ENCODE measurements at places on chromosomes 4 and X. TPM values are rescaled to one million over a fixed set of nuclear protein-coding genes. Genes with fewer than 3 reads are reported as not detected.

GRCh38 chr4:172946503-172946902 lies 222.1 kb upstream of the GALNT7 start:
- H3K4me1 ChIP-seq, result no peaks in the 10 kb centered on the region
- no peaks in the 10 kb centered on the region for H3K27me3 ChIP-seq
- H3K36me3 ChIP-seq, result no peaks in the 10 kb centered on the region

GRCh38 chrX:103431316-103431715 lies 55.0 kb downstream of the BEX3 start:
- H3K27ac ChIP-seq, result no peak overlapping the region
- no peak for DNase-seq
- no peaks in the 10 kb centered on the region for H3K4me1 ChIP-seq

DNA sequence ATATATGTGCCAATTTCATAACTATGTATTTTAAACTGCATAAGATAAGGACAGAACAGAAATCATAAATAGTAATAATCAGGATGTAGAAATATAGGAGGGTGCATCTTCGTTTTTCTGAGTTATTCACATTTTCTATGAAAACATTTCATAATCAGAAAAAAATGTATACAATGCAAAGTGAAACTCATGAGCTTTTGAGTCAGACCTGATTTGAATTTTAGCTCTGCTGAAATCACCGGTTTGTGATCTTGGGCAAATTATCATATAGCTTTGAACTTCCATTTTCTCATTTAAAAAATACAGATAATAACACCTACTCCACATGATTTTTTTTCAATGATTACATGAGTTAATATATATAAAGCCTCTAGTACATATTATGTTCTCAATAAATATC lies 106.9 kb downstream of the KDR start:
- H3K27me3 ChIP-seq, result no peaks in the 10 kb centered on the region
- DNase-seq, result no peak
- no peak overlapping the region for H3K27ac ChIP-seq
- H3K4me3 ChIP-seq, result no peak overlapping the region
- H3K4me1 ChIP-seq, result no peaks in the 10 kb centered on the region

DNA sequence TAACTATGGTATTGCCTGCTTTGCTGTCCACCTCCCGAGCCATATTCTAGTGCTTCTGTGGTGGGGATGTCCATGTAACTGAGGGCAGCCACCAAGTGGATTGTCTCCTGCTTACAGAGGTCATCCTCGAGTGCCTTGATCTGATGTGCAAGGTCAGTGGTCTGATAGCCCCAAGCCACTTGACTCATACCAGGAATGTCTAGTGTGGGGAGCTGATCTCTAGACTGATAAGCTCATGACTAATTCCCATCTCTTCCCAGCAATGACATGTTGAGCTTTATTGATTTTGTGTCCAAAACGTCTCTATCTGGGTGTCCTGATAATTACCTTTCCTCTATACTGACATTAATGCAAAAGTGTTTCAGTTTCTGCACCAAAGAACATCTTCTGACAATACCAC lies 168.4 kb upstream of the WDR1 start:
- no peak for DNase-seq
- H3K4me3 ChIP-seq, result no peak overlapping the region
- no peaks in the 10 kb centered on the region for H3K27me3 ChIP-seq
- no peak overlapping the region for H3K27ac ChIP-seq

GRCh38 chrX:38669428-38669827 lies 108.1 kb downstream of the TSPAN7 start:
- DNase-seq, result no peak
- H3K27me3 ChIP-seq, result no peaks in the 10 kb centered on the region
- no peak overlapping the region for H3K27ac ChIP-seq
- no peaks in the 10 kb centered on the region for H3K4me1 ChIP-seq
- no peak overlapping the region for H3K4me3 ChIP-seq
- H3K36me3 ChIP-seq, result no peaks in the 10 kb centered on the region

- no peaks in the 10 kb centered on the region for H3K36me3 ChIP-seq
- no peak overlapping the region for H3K27ac ChIP-seq
- no peak for DNase-seq
Observed at GRCh38 chr4:124526769-124527168, 185.8 kb downstream of the ANKRD50 start.

RTL3 gene
- not detected for total RNA-seq

DNA sequence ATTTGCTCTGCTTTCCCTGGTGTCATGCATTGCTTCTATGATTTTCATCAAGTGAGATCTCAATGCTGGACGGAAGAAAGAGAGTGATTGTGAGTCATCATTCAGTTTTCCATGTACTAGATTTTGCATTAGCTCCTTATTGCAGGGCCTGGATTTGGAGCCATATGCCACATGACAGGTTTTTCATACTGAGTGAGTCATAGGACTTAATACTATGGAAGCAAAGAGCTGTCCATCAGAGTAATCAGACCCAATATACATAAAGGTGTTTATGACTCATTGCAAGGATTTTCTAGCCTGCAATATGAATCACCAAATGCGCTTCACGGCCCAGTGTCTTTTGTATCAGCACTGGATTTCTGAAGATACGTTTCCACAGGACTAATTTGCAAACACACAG lies 11.2 kb upstream of the TFDP3 start:
- no peak overlapping the region for H3K4me3 ChIP-seq
- DNase-seq, result no peak
- H3K27me3 ChIP-seq, result no peaks in the 10 kb centered on the region
- H3K36me3 ChIP-seq, result no peaks in the 10 kb centered on the region

GEMIN8 gene
- total RNA-seq, result 10.4 TPM

- H3K4me3 ChIP-seq, result no peak overlapping the region
- DNase-seq, result no peak
- no peaks in the 10 kb centered on the region for H3K4me1 ChIP-seq
- no peaks in the 10 kb centered on the region for H3K27me3 ChIP-seq
- no peaks in the 10 kb centered on the region for H3K36me3 ChIP-seq
Observed at GRCh38 chr4:175661437-175661836, 150.6 kb downstream of the GPM6A start.

DNA sequence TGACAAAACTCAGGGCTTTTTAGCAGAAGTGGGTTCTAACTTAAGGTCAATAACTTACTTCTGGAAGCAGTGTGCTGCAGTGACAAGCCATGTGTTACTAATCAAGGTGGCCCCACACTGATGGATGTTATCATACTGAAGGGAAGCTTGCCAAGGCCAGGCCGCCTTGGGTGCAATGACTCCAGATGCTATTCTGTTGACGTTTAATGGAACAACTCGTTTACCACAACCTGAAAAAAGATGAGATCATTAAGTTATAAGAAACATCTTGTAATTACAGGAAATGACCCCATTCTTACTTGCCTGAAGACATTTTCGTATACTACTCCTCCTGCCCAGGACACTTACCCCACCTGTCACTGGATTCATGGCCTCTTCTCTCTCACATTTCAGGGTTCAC lies 38.9 kb upstream of the TMPRSS11D start:
- H3K27ac ChIP-seq, result no peak overlapping the region
- H3K36me3 ChIP-seq, result no peaks in the 10 kb centered on the region
- no peak for DNase-seq
- H3K4me1 ChIP-seq, result no peaks in the 10 kb centered on the region
- no peak overlapping the region for H3K4me3 ChIP-seq
- H3K27me3 ChIP-seq, result no peaks in the 10 kb centered on the region

DNA sequence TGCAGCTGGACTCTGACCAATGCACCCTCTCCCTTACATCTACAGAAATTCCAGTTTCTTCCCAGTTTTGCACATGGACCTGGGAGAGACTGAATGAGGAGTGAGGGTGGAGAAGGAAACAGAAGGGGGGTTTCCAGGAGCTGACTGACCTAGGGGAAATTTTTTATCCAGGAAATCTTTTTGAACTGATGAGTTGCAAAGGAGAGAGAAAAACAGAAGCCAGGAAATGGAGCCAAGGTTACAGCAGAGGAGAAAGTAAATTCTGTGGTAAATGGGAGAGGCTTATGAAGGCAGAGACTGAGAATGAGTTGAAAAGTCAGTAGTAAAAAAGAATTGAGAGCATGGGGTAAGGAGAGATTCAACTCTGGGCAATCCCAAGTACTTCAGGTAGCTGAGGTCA lies 192.8 kb downstream of the SMIM20 start:
- no peaks in the 10 kb centered on the region for H3K4me1 ChIP-seq
- DNase-seq, result no peak
- no peak overlapping the region for H3K27ac ChIP-seq
- no peak overlapping the region for H3K4me3 ChIP-seq

PGAM4 gene
- total RNA-seq, result 1.2 TPM

DNA sequence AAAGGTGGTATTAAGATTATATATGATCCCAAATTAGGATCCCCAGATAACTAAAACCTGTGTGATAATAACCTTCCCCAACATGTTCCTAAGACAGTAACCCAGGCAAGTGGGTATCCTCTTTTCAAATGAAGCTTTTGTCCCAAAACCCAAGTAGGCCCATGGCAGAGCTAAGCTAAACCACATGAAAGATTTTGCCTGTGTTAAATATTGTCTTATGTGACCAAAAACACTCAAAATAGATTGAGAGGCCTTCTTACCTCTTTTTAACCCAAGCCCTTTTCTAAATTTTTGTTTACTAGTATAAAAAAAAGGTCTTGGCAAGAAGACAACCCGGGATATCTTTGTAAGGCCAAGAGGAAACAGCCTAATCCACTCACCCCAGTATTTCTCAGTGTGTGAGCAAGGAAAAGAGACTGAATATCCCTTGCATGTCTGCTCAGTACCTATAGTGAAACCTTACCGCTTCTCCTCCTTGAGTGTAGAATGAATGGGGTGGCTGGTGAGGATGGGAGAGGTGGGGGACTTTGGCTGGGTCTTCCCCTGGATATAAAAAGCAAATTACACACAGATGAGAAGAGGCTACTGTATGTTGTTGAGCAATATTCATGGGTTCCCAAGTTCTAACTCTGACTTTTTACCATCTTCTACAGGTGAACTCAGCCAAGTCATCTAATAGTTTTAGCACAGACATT lies 188.8 kb upstream of the BMP3 start:
- DNase-seq, result no peak
- H3K27me3 ChIP-seq, result no peaks in the 10 kb centered on the region
- H3K36me3 ChIP-seq, result no peaks in the 10 kb centered on the region
- no peak overlapping the region for H3K4me3 ChIP-seq

GRCh38 chrX:53087388-53087831 lies 5.2 kb downstream of the TSPYL2 start:
- H3K36me3 ChIP-seq, result peaks cover 22% of the 10 kb centered on the region
- peaks cover 19% of the 10 kb centered on the region for H3K4me1 ChIP-seq
- no peak for DNase-seq
- H3K27ac ChIP-seq, result no peak overlapping the region
- no peak overlapping the region for H3K4me3 ChIP-seq

VSIG4 gene
- total RNA-seq, result 0.64 TPM

- peak overlapping the region; percentile 80 for H3K4me3 ChIP-seq
- peak overlapping the region; percentile 98 for H3K27ac ChIP-seq
- no peaks in the 10 kb centered on the region for H3K36me3 ChIP-seq
- no peaks in the 10 kb centered on the region for H3K27me3 ChIP-seq
- no peak for DNase-seq
Observed at GRCh38 chr4:102867278-102868152, 1.3 kb upstream of the CISD2 start.

DNA sequence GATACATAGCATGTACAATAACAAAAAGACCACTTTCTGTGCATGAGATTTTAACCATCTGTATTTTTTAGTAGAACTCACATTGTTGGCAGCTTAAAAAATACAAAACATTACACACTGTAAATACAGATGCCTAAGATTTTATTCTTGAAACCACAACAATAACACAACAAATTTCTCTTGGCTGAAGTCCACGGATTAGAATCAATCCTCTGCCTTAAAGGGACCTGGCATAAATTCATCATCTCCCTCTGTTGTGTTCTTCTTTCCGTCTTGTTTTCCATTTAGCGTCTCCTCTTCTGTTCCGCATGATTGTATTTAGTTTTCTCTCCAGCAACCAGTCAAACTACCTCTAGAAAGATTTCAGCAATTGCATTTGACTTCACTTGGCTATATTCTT lies 231.0 kb downstream of the SPOCK3 start:
- no peak overlapping the region for H3K27ac ChIP-seq
- H3K36me3 ChIP-seq, result no peaks in the 10 kb centered on the region
- H3K27me3 ChIP-seq, result no peaks in the 10 kb centered on the region

Data from CD8-positive, alpha-beta memory T cell (primary cell).